Activated naive CD4-positive, alpha-beta T cell treated with Interleukin-2 at 50 U/mL for 16 hours (primary cell): ENCODE measurements at places on chromosomes 4 and X.

DNA sequence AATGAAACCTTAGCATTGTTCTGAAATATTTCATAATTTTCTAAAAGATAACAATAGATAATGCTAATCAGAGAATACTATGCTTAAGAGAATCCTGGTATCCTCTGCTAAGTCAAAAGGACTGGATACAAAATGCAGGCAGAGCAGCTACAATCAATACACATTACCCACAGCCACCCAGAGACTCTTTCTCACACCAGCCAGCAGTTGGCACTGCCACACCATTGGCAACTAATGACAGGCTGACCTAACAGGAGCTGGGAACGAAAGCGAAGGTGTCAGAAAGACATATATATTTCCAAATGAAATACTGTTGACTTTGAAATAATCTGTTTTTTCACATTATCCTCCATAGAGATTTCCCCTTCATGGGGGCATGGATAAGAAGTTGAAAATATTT lies 122.6 kb upstream of the PLAC1 start:
- no peak for DNase-seq

- no peak for DNase-seq
Measured at GRCh38 chrX:121831601-121832000, 784.2 kb downstream of the GLUD2 start.

DNA sequence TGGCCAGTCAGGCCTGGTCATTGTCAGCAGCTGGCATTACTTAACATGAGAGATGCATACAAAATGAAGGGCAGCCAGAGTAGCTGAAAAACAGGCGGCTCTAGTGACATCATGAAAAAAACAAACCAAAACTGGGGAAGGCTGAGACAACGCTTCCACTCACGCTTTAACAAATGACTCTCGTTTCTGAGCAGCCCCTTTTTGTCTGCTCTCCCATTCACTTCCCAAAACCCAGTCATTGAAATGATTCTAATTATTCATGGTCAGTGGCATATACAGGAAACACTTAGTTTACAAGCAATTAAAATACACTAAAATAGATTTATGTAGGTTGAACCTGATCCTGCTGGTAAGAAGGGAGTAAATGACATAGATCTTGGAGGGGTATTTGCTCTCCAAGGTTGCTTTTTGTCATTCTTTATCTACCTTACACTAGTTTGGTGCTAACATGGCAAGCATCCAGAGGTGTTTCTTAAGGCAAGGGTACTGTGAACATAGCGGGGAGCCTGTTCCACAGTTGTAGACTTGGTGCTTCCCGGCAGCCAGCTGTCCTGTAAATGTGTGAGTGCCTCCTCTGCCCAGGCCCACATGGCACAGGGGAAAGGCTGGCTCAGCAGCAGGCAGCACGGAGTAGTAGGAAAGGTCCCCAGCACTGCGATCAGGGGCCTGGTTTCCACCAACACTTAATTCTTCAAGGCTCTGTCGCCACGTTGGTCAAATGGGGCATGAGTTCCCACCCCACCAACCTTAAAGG lies 61.2 kb upstream of the CITED1 start:
- no peak for DNase-seq

DNA sequence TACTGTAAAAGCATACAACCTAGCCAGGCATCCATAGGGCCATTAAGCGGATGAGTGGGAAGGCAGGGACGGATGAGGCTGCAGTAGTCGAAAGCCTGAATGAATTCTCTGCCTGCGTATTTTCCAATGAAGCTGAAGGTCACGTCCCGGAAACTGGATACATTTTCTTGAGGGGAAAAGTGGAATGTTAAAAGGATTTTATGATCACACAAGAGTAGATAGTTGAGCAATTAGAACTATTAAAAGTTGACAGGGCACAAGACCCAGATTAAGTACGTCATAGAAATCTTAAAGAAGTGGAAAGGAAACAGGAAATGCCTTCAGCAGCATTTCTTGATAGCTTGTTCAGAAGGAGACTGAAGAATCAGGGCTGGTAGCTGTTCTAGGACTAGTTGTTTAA lies 98.3 kb upstream of the CXXC4 start:
- no peak for DNase-seq

GRCh38 chr4:39353478-39354253 lies 12.5 kb downstream of the RFC1 start:
- DNase-seq, result no peak

DNA sequence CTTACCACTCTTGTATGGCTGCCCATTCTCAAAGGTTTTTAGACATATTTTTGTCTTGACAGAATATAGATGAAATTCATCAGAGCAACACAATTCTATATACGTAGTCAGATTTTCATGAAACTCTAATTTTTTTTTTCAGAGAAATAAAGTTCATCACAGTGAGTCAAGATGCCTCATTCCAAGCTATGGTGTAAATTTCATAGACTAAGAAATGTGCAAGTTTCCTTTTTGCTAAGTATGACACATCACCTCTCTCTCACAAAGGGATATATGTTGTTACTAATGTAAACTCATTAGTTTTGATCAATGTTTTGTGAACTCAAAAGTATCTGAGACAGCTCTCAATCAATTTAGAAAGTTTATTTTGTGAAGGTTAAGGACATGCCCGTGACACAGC lies 60.4 kb upstream of the ATXN3L start:
- DNase-seq, result no peak

DNA sequence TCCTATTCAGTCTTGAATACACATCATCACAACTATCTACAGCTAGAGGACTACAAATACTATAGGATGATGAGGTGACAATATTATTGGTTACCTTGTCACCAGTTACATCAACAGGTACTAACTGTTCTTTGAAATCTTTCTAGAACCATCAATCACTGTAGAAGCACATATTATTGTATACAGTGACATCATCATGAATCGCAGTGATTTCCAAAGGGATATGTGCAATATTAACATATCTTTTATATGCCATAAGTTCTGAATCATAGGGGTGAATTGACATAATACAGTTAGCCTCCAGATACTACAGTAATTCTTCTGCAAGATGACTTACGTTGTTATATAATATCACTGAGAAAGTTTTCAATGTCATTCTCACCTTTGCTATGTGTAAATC lies 105.2 kb upstream of the HPGD start:
- DNase-seq, result no peak

GRCh38 chr4:134326866-134327265 lies 125.3 kb upstream of the PABPC4L start:
- DNase-seq, result no peak

DNA sequence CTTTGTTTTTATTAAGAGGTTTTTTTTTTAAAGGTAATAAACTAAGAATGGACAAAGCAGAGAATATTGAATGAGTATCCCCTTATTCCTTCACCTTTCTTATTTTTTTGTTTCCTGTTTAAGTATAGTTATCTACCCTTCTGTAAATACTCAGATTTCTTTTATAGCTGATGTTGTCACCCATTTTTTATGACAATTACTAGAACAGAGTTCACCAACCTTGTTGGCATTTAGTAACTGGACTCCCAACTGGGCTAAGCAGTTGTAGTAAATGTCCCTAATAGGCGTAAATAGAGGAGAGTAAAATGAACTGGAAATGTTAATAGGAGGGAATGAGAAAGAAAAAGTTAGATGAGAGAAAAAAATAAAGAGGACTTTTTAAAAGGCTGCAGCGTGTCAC lies 9.8 kb downstream of the PDLIM5 start:
- DNase-seq, result no peak

DNA sequence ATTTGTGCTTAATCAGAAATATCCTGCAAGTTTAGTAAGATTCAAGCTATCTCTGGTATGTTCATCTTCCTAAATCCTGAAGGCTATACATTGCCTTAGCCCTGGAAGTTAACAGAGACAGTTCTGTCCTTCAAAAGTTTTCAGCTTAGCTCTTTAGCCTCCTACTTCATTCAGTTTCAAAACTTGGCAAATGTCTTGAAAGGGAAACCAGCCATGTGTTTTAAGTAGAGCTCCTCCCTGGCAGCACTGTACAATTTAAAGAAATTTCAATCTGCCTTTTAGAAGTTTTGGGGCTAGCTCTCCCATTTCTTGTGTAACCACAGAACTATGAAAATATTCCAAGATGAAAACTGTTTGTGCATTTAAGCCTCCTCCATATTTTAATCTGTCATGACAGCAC lies 47.0 kb downstream of the FANCB start:
- no peak for DNase-seq

DNA sequence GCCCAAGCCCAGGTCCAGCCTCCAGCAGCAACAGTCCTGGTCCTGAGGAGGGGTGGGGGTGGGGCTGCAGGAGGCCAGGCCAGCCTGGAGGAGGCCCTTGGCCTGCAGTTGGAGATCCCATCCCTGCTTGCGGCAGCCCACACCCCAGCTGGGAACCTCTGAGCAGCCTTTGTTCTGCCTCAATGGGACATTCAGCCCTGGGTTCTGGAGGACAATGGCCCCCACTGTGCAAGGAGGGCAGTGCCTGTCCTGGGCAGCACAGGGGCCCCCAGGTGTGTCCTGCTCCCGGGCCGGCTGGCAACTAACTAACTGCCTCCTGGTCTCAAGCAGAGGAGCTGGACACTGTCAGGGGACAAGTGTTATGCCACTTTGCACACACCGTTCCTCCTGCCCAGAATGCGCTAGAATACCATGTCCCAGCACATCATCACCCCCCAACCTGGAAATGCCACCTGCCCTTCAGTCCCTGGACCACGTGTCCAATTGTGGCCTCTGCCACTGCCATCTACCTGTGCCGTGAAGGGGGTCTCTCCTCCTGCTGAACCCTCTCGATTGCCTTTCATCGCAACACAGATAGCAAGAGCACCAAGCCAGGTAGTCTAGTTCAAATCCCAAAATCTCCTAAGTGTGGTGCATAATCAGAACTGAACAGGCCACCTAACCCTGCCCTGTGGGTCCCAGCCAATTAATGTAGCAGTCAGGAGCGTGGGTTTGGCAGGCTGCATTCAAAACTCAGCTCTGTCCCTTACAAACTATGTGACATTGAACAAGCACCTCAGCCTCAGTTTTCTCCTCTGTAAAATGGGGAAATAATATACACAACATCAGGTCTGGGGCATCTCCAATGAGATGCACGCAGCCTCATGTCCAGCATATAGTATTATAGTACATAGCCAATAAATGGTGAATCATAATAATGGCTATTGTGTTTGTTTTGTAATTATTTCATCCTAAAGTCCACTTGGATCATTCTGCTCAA lies 8.8 kb downstream of the PPP2R2C start:
- DNase-seq, result no peak

- no peak for DNase-seq
Measured at GRCh38 chrX:71504346-71504745, 28.6 kb upstream of the OGT start.
